ENCODE measurements at places on chromosomes 4 and X. TPM values are rescaled to one million over a fixed set of nuclear protein-coding genes. Genes with fewer than 3 reads are reported as not detected.

GRCh38 chr4:150714462-150715438, 132.8 kb downstream of the MAB21L2 start:
- no peak for DNase-seq
- no peaks in the 10 kb centered on the region for H3K27me3 ChIP-seq
- no peaks in the 10 kb centered on the region for H3K4me1 ChIP-seq
- no peaks in the 10 kb centered on the region for H3K36me3 ChIP-seq
- no peak overlapping the region for H3K4me3 ChIP-seq
- no peak overlapping the region for H3K27ac ChIP-seq

Gene UGT2B10
- total RNA-seq: not detected

GRCh38 chr4:141019768-141020167, 113.5 kb downstream of the RNF150 start:
- H3K4me3 ChIP-seq: no peak overlapping the region
- no peak overlapping the region for H3K27ac ChIP-seq
- H3K36me3 ChIP-seq: no peaks in the 10 kb centered on the region
- H3K4me1 ChIP-seq: no peaks in the 10 kb centered on the region
- H3K27me3 ChIP-seq: peaks cover 2% of the 10 kb centered on the region

DNA sequence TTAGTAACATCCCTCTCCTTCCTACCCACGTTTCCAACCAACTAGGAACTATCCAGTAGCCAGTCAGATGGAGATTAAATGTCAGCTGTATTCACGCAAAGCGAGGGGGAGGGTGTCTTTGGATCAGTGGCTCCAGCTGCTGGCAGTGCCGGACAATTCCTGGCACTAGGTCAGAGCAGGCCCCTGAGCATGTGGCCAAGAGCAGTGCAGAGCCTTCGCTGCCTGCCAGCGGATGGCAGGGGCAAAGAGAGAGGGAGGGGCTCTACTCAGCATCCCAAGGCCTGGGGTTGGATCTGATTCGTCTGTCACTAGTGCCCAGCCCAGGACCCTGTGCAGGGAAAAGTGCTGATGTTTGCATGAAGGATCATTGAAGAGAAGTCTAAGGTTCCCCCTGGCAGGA, 28.7 kb upstream of the JAKMIP1 start:
- no peaks in the 10 kb centered on the region for H3K36me3 ChIP-seq
- H3K27me3 ChIP-seq: peaks cover 11% of the 10 kb centered on the region
- no peaks in the 10 kb centered on the region for H3K4me1 ChIP-seq
- no peak for DNase-seq
- no peak overlapping the region for H3K27ac ChIP-seq

GRCh38 chr4:71229477-71230270, 109.1 kb upstream of the SLC4A4 start:
- H3K4me3 ChIP-seq: no peak overlapping the region
- no peaks in the 10 kb centered on the region for H3K4me1 ChIP-seq
- peaks cover 5% of the 10 kb centered on the region for H3K27me3 ChIP-seq
- H3K27ac ChIP-seq: no peak overlapping the region
- no peak for DNase-seq

Gene GRID2
- total RNA-seq: not detected

Gene MYOZ2
- not detected for total RNA-seq
